Activated naive CD4-positive, alpha-beta T cell treated with anti-CD3 and anti-CD28 coated beads, Interleukin-2, amount 10 ng/mL, durations not matched to agents 7 days and 5 days (primary cell): ENCODE measurements at places on chromosomes 4 and X.

DNA sequence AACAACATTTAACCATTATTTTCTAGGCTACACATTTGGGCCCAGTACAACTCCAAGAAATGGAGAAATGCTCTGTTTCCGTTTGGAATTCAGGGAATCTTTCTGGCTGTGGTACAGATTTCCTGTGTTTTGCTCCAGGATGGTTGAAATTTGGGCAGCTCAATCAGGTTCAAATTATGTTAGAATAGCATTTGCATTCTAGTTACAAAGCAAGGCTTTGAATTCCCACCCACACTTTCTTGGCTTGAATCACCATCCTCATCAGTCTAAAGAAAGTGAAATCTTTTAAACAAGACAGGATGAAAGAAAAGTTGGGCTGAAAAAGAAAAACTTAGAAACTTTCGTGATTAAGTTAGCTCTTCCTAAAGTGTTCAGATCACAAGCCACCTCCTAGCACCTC is 98.1 kb upstream of the VCX3B start:
- no peak for DNase-seq

- DNase-seq, result no peak
These were observed 25.3 kb downstream of the CLNK start for GRCh38 chr4:10659251-10659650.

- DNase-seq, result no peak
These were observed 64.5 kb upstream of the MMAA start for GRCh38 chr4:145554691-145555090.

DNA sequence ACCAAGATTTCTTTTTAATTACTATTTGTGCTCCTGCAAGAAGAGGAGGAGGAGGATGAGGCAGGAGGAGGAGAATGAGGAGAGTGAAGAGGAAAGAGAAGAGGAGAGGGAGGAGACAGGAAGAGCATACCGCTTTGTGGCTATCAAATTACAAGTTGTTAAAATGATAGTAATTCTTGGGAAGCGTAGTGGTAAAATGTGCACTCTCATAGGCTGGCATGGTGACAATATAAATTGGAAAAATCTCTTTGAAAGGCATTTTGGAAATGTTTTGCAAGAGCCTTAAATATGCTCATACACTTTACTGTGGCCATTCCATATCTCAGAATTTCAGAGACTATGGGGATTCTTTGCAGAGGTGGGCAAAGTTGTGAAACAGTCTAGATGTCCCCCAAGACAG is 53.2 kb downstream of the MXRA5 start:
- no peak for DNase-seq

DNA sequence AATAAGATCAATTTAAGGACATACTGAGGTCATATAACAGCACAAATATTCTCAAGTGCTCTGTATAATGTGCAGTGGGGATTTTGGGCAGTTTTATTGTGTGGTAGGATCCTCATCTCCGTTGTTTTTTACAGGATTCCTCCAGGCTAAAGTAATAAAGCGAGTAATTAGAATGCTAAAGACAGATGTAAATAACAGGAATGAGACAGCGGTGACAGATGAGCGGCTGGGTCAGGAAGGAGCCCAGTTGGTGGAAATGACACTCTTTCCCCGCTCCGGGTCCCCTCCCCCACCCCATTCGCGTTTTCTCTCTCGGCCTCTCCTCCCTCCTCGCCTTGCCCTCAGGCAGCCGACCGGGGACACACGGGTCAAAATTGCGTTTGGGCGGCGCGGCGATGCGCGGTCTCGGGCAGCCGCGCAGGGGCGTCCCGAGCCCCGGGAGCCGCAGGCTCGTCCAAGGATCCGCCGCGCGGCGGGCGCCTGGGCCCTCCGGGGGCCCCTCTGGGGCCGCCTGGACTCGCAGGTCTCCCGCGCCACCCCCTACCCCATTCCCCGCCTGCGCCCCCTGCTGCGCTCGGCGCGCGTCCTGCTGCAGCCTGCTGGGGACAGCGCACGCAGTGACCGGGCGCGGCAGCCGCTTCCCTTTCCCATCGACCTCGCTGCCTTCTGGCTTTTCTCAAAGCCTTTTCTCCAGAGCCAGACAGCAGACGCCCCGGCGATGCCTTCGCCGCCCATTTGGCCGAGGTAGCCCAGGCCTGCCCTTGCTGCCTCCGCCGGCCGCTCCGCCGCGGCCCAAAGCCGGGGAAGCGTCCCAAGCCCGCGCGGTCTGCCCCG is 16.2 kb downstream of the POU4F2 start:
- no peak for DNase-seq

DNA sequence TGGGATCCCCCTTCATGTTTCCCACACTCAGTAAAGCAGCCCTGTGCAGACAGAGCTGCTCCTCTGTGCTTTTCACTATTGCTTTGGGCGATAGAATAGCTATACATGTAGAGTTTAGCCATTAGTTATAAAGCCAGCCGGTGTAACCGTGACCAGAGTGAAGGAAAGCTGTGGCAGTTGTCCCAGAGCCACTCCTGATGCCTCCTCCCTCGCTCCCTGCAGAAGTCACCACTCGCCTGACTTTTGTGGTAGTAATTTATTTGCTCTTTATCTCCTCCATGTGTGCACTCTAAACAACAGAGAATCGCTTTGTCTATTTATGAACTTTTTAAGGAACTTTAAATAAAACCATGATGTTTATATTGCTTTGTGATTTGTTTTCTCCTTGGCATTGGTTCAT is 41.8 kb upstream of the WWC2 start:
- no peak for DNase-seq

- DNase-seq, result no peak
These were observed 60.0 kb downstream of the ATP8A1 start for GRCh38 chr4:42596918-42597317.

- DNase-seq, result no peak
These were observed 68.3 kb upstream of the PRPS1 start for GRCh38 chrX:107560041-107560440.

GRCh38 chr4:143554728-143555597 is 41.5 kb downstream of the SMARCA5 start:
- no peak for DNase-seq

DNA sequence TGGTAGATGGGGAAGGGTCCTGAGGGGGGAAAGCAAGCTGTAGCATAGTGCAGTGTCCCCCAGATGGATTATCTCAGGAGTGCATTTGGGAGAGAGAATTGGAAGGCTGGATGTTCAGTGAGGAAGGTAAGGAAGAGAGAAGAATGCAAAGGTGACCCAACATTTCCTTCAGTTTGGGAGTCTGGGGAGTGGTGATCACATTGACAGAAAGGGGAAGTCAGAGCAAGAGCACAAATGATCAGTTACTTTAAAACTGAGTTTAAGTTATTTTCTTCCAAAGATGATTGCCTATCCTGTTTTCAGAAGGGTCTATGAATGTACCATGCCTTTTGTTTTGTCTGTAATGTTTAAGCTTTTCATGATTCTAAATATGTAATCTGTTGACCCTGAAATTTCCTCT is 47.6 kb downstream of the ARHGAP10 start:
- no peak for DNase-seq

DNA sequence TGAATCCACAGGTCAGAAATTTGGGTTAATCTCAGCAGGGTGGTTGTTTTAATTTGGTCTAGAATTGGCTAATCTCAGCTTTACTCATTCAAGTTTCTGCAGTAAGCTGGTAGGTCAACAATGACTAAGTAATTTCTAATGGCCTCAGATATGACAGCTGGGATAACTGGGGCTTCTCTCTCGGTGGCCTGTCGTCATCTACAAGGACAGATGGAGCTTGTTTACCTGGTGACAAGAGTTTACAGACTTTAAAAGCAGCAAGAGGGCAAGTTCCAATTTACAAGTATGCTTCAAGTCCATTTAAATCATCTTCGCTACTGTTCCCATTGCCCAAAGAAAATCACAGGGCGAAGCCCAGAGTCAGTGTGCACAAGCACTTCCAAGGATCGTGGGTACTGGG is 453.9 kb downstream of the PDHA2 start:
- no peak for DNase-seq

DNA sequence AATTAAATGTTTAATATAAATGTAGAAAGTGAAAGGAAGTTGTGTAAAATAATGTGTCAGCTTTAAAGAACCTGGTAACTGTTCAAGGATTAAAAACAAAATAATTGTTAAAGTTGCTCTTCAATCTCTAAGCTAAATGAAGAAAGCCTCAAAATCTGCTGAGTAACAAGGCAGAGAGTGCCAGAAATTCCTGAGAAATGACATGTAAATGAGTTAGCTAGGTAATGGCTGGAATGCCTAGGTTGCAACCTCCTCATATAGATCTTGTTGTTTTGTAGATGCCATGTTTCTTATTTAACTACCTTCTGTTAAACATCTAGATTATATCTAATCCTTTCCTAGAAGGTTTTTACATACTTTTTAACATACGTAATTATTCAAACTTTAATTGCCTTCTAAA is 763.6 kb upstream of the AGA start:
- DNase-seq, result no peak

- no peak for DNase-seq
These were observed 528 bp downstream of the NSDHL start for GRCh38 chrX:152831391-152831790.

GRCh38 chr4:144514736-144515135 is 131.2 kb upstream of the HHIP start:
- no peak for DNase-seq
